ENCODE measurements at places on chromosomes 2 and 18.

- no peak for DNase-seq
Measured at GRCh38 chr2:180202467-180202951, 195.4 kb upstream of the CWC22 start.

- no peak for DNase-seq
Measured at GRCh38 chr2:105917226-105917625, 172.5 kb downstream of the NCK2 start.

DNA sequence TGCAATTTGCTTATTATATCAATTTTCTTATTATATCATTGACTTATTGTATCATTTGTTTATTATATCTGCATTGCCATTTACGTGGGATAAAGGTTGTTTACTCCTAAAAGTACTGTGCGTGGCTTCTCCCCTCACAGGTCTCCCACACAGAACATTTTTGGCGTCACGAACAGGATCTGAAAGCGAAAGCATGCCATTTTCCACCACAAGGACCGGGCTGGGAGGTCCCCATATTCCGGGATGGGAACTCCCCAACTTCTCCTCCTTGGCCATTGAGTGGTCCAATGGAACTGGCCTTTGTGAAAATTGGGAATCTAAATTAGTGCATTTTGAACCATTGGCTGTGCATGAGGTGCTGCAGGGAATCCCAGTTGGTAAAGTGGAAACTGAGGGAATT is 4.8 kb upstream of the DSG2 start:
- DNase-seq: no peak

DNA sequence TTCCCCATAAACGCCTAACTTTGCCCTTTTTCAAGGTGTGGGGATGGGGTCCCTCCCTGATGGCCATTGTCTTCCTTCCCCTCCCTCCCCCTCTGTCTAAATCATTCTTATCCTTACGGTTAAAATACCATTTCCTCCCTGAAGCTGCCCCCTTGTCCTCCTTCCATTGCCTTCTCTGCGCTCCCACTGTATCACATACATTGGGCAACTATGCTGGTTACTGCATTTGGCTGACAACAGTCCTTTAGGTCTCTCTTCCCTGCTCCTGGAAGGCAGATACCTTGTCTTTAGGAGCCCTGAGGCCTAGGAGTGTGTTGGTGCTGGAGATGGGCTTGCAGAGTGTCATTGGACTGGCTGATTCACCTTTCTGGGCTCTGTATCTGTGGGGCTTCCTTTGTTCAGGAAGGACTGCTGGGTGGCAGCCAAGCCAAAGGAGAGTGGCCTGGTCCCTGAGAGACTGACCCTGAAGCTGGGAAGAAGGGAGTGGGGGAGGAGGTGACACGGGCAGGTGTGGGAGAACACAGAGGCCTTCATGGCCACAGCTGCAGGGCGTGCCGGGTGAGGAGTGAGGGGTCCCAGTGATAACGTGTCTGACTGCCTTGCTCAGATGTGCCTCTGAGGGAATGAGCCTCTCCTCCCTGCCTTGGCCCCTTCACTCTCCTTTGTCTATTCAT is 2.2 kb downstream of the WNT6 start:
- DNase-seq: no peak

DNA sequence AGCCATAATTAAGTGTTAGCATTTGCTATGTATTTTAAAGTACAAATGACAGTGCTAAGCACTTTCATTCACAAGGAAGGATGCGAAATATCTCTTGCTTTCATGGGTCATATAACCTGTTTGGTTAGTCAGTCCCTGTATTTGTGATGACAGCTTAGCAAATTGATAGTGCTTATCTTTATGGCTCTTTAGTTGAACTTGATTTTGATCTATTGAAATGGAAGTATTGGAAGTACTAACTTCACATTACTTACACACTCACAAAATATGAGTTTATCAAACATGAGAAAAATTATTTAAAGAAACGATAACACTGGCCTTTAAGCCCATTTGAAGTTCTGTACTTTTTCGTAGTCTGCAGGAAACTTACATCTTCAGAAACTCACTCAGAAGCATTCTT is 97.4 kb upstream of the NEUROD1 start:
- no peak for DNase-seq

GRCh38 chr2:207054521-207054920 is 111.2 kb downstream of the KLF7 start:
- no peak for DNase-seq

- DNase-seq: no peak
Measured at GRCh38 chr2:100110614-100111000, 31.8 kb downstream of the AFF3 start.

DNA sequence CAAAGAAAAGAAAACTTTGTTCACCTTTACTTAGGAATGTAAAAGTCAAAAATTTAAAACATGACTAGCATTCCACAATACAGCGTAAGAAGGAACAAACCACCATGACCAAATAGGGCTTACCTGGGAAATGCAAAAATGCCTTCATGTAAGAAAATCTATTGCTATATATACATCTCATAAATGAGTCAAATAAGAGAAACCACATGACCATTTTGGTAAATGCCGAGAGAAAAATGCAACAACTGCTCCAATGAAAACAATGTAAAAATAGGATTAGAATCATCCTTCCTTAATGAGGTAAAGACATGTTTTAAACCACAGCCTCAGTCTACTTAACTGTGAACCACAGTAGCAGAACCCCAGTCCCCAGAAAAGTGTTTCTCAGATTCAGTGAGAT is 49.4 kb downstream of the TGOLN2 start:
- no peak for DNase-seq

GRCh38 chr2:215161301-215161829 is 22.9 kb upstream of the ABCA12 start:
- no peak for DNase-seq

GRCh38 chr2:163086940-163087339 is 248.4 kb upstream of the KCNH7 start:
- DNase-seq: no peak

DNA sequence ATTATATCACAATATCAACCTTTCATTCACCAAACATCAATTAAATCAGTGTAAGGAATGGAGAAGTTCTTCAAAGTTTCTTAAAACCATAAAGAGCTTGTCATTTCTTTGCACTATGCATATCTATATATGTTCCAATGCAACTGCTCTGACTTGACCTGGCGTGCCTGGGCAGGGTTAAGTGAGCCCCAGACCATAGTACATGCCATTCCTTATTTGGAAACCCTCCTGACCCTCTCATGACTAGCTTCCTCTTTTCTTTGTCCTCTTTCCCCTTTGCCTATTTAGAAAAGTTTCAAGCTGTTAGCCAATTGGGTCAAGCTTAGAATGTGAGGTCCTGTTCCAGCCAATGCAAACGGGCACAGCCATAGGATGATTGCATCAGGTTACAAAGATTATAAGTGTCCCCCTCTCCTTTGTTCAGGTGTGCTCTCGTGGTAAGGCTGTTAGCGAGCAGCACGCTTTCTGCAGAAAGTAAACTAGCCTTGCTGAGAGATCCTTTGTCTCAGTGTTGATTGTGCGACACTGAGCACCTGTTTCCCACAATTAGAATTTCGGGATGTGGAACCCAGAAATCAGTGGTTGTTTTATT is 78.2 kb upstream of the UXS1 start:
- DNase-seq: no peak

DNA sequence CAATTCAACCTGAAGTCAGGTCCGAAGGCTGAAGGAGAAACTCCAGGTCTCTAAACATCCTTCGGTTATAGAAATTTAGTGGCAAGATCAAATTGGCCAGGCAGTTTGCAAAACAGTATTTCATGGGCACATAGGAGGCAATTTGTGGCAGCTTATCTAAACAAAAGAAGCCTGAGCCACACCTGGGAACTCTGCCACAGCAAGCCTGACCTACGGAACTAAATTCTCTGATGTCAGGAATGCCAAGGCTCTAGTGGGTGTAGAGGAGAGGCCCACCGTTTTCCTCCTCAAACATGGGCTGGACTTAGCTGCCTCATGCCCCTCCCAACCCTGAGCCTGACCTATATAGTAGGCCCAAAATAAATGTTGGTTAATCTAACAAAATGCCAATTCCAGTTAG is 16.0 kb downstream of the SATB2 start:
- DNase-seq: no peak

GRCh38 chr18:12819322-12819721 is 64.7 kb downstream of the PTPN2 start:
- DNase-seq: no peak

DNA sequence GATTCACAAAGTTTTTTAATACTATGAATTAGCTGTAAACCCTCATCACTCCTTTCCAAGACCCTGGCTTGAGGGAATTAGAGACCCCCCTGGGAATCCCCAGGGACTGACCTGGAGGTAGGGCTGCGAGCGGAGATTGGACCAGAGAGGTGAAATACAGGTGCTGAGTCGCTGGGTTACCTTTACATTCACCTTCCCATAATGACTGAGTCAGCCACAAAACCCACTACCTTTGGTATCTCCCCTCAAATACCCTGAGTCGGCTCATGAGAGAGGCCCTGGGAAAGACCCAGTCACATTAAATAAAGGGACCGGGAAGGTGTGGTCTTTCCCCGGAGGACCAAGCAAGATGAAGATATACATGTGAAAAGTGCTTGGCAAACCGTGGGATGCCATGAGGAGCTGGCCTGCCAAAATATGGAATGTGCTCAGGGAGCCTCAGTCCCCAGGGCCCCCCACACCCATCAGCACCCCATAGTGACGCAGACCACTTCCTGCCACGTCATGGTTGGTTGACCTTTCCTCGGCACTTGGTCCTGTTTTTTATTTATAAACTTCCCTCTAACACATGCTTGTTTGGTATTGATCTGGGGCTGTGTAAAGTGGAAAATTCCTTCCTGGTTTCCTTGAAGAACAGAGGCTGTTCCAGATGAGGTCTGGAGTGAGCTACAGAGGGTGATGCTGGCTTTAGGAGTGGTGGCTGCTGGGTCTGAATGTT is 51.4 kb downstream of the IL1RL2 start:
- no peak for DNase-seq

DNA sequence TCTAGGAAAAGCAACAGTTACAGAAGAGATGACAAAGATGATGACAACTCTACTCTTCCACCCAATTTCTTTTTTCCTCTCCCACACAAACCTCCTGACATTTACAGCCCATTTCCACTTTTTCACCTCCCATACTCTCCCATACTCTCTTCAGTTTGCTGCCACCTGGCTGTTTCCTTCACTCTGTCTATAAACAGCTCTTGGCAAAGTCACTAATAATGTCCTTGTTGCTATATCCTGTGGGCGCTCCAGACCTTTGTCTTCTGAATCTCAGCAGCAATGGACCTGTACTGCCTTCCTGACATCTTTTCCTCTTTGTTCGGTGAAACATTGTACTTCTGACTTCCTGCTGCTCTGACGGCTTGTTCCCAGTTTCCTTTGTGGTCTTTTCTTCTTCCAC is 60.7 kb upstream of the CAVIN2 start:
- DNase-seq: no peak

GRCh38 chr2:44573996-44574395 is 212.2 kb downstream of the CAMKMT start:
- no peak for DNase-seq

DNA sequence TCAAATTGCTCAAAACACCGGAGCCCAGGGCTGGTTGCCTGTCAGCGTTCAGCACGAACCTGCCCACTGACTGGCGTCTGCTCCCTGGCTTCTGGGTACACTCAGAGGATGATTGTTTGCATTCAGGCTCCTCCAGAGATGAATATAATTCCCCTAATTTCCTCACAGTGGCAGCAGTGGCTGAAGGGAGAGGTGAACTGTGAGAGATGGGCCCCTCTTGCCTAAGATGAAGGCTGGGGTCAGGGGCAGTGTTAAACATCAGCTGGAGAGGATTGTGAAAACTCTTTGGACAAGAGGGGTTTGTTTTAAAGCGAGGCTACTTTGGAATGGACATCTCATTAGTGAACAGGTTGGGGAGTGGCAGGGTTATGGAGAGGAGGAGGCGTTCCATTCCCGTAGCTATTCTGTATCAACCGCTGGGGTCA is 31.0 kb downstream of the TCF7L1 start:
- no peak for DNase-seq

- no peak for DNase-seq
Measured at GRCh38 chr2:172772633-172773032, 37.0 kb downstream of the RAPGEF4 start.

DNA sequence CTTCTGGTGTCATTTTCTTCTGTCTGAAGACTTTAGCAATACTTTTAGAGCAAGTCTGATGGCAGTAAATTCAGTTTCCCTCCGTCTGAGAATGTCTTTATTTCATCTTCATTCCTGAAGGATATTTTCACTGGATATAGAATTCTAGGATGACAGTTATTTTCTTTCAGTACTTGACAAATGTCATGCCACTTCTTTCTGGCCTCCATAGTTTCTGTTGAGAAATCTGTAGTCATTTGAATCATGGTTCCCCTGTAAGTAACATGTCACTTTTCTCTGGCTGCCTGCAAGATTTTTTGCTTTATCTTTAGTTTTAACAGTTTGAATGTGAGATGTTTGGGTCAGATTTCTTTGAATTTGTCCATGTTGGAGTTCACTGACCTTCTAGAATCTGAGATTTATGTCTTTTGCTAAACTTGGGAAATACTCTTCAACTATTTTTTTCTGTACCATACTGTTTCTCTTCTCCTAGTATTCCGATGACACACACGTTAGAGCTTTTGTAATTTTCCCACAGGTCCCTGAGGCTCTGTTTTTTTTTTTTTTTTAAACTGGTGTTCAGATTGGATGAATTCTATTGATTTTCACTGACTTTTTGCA is 30.2 kb downstream of the RMND5A start:
- no peak for DNase-seq

DNA sequence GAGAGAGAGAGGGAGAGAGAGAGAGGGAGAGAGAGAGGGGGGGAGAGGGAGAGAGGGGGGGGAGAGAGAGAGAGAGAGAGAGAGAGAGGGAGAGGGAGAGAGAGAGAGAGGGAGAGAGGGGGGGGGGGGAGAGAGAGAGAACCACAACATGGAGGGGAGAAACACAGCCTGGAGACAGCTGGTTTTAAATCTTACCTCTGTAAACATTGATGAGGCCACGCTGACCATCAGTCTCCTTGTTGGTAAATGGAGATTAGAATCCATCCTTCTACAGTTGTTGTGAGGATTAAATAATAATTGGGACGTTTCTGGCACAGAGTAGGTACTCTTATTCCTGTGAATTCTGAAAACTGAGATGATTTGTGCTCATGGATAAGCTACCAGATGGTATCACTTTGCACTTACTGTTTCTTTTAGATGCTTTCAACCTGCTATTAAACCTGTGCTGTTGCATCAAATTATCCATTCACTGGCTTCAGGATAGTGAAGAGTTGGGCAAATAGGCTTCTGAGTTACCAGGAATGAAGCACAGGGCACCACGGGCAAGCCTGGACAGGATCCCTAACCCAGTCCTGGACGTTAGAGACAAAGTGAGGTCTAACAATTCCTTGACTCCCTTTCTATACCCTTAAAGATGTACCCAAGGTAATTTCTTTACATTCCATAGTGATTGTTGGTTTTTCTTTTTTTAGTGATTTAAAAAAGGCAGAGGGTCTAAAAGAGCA is 318.1 kb downstream of the ZNF521 start:
- no peak for DNase-seq

GRCh38 chr2:98952966-98953365 is 16.9 kb upstream of the CRACDL start:
- no peak for DNase-seq

- no peak for DNase-seq
Measured at GRCh38 chr18:43876286-43876685, 599.0 kb upstream of the SYT4 start.

Data from activated CD4-positive, alpha-beta T cell treated with anti-CD3 and anti-CD28 coated beads, Interleukin-2, amount 50 U/mL, for 24 hours (primary cell).